ENCODE measurements at places on chromosomes 12 and 14.

GRCh38 chr14:35989736-35990135 is 163.6 kb downstream of the BRMS1L start:
- no peak for DNase-seq

DNA sequence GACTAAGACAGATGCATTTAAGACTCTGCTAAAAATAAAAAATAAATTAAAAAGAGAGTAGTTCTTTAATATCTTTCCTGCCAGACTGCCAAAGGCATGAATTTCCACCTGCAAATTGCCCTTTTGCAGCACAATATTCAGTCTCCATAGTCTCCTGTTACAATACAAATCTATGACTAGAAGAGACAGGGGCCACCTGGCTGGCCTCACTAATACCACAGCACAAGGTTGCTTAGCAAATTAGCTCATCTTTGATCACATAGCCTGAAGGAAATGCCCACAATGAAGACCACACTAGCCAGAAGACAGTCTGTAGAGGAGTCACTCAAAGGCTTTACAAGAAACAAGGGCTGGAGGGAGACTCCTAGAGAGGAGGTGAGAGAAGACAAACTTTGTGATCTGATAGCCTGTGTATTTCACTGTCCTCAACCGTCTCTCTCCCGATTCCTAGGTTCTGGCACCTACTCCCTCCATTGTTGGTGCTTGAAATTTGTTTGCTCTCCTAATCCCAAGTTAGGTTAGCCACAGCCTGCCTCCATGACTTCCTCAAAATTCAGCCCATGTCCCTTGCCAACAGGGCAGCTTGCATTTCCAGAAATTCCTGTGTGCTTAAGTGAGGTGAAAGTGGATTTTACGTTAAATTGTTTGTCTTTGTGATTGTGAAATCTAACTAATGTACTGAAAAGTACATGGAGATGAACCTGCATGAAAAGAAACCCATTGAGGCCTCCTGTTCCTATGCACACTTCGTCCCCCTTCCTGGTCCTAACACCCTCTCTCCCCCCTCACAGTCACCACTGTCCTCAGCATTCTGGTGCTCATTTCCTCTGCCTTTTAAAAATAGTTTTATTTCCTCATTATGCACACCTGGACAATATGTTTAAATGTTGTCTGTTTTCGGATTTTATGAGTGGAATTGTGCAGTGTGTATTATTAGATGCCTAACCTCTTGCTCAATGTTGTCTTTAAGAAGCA is 88.7 kb upstream of the PLXNC1 start:
- DNase-seq: no peak

GRCh38 chr14:100715332-100715731 is 11.4 kb upstream of the DLK1 start:
- DNase-seq: no peak

- peak; percentile 61 for DNase-seq
Observed at GRCh38 chr14:62126879-62127478, 364.8 kb downstream of the SNAPC1 start.

DNA sequence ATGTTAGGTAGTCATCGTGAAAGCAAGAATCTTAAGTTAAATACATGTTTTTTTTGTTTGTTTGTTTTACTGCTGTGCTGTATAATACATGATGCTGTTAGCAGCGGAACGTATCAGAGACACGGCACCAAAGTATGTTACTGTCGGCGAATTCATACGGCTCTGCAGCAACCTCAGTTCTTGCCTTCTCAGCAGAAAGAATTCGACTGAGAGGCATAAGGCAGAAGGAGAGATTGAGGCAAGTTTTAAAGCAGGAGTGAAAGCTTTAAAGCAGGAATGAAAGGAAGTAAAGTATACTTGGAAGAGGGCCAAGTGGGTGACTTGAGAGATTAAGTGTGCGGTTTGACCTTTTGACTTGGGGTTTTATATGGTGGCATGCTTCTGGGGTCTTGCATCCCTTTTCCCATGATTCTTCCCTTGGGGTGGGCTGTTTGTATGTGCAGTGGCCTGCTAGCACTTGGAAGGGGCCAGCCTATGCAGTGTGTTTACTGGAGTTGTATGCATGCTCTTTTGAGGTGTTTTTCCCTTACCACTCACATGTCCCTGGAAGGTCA is 23.7 kb downstream of the LEMD3 start:
- DNase-seq: no peak

GRCh38 chr12:34397591-34398365 is 375.5 kb downstream of the ALG10 start:
- no peak for DNase-seq

GRCh38 chr12:103664626-103665025 is 77.6 kb downstream of the STAB2 start:
- DNase-seq: no peak

DNA sequence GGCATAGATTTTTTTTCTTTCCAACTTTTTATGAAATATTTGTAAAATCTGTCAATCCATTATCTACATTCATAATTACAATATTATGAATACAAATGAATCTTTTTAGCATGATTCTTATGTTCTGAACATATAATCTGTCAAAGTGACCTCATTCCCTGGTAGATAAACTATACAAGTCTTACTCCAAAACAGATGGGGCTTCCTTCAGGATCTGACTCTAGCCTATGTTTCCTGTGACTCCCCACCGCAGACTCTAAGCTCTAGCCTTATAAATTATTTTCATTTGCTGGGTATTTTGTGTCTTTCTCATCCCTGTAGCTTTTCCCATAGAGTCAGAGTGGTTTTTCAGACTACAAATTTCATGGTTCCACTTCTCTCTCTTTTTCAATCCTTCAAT is 202.1 kb upstream of the KITLG start:
- no peak for DNase-seq

GRCh38 chr12:5251092-5251491 is 180.8 kb upstream of the NTF3 start:
- no peak for DNase-seq
